ENCODE measurements at places on chromosomes 7 and 10.

- DNase-seq = no peak
Measured at GRCh38 chr7:122412441-122412840, 107.9 kb upstream of the FEZF1 start.

DNA sequence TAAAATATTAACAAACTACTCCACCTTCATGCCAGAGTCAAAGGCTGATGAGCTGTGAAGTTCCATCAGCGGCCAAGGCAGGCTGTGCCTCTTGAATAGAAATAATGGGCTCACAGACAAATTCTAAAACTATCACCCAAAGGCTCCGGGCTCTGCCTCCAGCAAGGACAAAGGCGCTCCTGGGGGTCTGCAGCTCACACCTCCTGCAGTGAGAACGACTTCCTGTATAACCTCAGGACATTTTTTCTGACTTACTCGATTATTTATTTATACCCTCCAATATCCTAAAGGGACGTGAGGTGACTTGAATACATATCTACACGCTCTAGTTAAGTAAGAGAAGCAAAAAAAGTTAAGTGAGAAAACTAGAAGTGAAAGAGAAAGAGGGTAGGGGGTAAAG, 500.7 kb downstream of the CCSER2 start:
- DNase-seq = no peak

DNA sequence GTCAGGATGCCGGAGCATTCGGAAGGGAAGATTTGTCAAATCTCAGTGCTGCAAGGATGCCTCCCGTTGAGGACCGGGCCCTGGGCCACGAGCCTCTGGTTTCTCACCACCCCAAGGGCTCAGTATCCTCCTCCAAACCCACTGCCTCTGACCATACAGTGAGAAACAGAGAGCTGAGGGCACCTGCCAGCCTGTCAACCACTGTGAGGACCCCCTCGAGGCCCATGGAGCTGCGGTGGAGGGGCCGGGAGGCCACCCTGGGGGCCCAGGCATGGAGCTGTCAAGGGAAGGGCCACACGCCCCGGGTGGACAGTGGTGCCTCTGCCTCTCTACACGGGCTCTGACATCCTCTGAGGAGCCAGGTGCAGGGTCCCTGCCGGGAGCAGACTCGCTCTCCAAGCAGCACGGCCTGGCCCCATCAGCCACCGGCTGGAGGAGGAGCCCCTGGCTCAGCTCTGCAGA, 248.0 kb upstream of the TCERG1L start:
- no peak for DNase-seq

DNA sequence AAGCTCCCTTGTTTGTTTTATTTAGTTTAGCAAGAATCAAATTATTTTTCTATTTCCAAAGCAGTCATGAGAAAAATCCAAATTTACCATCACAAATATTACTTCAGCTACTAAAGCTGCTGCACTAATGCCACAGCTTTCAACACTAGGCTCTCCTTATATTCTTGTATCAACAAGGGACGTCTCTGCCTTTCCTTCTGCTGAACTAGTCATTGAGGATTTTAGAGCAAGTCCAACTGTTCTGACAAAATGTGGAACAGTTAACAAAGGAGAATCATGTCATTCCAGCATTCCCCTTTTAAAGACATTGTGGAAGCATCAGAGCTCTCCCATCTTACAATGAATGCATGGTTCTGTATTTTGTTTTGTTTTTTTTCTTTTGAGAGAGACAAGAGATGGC, 28.6 kb downstream of the FAM13C start:
- peak; percentile 69 for DNase-seq

GRCh38 chr7:70421319-70421718, 710.6 kb upstream of the GALNT17 start:
- no peak for DNase-seq

DNA sequence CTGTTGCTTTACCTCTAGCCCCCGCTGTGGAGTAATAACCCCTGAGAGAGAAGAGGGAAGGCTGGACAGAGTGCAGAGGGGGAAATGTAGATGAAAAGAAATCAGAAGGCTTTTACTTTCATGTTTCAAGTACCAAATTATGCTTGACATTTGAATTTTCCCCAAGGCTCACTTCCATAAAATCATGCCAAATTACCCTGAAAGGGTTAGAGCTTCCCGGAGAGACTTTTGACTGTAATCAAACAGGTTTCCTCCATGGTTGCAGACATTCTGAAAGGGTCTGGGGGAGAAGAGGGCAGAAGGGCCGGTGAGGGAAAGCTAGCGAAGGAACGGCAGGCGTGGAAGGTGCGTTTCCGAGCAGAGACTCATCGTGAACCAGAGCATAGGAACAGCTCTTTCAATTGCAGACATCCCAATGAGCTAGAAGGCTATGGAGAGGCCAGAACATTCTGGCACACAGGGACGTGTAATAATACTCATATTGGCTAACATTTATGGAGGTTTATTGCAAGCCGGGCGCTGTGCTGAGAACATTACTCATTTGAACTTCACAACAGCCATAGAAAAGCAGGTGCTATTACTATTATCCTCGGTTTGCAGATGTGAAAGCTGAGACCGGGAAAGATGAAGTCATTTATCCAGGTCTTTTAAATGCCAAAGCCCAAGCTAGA, 620.8 kb upstream of the AUTS2 start:
- peak; percentile 95 for DNase-seq

DNA sequence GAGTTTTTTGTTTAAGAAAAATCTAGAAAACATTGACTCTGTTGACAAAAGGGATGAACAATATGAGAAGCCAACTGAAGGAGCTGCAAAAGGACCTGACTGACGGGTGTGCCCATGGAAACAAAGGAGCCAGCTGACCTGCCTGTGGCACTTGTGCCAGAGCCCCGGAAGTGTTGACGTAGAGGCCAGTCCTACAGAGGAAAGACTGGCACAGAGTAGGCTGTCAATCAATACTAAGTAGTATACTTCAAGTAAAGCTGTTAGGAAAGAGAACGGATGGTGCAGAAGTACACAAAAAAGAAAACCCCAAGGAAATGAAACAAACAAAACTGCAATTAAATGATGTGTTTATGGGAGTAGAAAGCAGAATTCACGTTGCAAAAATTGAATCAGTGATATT, 19.0 kb upstream of the ABI1 start:
- no peak for DNase-seq

GRCh38 chr10:86596266-86596665, 58.1 kb upstream of the OPN4 start:
- DNase-seq = no peak

- no peak for DNase-seq
Measured at GRCh38 chr7:30166155-30166840, 31.5 kb downstream of the MTURN start.

DNA sequence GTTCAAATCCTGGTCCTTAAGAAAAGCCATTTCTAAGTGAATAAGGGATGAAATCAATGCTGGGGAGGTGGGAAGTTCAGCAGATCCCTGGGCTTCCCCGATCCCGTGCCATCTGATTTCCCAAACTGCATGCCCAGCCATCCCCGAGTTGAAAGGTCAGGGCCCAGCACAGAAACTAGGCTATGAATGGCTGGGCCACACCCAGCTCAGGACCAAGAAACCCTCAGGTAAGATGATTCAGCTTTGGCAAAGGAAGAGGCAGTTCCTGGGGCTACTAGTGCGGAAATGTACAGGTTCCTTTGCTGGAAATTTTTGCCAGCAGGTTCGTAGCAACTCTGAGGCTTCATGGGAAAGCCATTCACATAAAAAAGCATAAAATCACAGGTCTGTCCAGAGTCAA, 182.7 kb downstream of the FAM107B start:
- DNase-seq = no peak

DNA sequence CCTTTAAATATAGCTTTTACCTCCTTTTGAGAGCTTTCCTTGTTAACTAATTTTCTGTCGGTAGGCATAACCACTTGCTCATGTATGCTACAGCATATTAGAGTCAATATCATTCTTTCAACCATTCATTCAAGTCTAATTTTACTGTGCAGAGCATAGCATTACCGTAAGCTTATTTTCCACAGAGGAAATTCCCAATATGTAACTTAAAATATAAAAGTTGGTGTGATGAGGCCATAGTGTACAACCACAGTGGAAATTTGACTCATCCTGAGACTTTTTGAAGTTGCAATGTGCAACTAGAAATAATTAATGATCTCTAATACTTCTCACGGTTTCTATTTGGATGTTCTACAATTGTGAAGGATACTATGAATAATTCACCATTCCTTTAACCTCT, 80.6 kb upstream of the KLF6 start:
- DNase-seq = no peak

DNA sequence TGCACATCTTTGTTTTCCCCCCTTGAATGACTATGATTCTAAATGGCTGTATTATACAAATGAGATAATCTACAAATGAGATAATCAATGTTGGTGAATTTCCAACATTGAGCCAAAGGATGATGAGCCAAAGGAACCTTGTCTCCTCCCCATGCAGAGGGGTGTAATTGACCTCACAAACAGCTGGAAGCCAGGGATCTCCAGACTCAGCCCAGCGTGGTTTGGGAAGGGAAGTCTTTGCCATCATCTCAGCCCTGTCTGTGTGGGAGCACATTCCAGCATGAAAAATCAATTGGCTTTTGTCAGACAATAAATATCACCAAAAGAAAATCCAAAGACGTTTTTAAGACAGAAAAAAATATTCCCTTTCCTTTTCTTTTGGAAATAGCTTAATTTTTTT, 271.5 kb upstream of the AOAH start:
- DNase-seq = no peak

GRCh38 chr10:53990799-53991238, 810.2 kb downstream of the PCDH15 start:
- no peak for DNase-seq

GRCh38 chr10:98446661-98447221, at the start of gene HPS1:
Gene HPS1 (minus strand): TSS chr10:98446935. CDS start chr10:98443240, 3,695 bp downstream.
- DNase-seq = peak; percentile 87

DNA sequence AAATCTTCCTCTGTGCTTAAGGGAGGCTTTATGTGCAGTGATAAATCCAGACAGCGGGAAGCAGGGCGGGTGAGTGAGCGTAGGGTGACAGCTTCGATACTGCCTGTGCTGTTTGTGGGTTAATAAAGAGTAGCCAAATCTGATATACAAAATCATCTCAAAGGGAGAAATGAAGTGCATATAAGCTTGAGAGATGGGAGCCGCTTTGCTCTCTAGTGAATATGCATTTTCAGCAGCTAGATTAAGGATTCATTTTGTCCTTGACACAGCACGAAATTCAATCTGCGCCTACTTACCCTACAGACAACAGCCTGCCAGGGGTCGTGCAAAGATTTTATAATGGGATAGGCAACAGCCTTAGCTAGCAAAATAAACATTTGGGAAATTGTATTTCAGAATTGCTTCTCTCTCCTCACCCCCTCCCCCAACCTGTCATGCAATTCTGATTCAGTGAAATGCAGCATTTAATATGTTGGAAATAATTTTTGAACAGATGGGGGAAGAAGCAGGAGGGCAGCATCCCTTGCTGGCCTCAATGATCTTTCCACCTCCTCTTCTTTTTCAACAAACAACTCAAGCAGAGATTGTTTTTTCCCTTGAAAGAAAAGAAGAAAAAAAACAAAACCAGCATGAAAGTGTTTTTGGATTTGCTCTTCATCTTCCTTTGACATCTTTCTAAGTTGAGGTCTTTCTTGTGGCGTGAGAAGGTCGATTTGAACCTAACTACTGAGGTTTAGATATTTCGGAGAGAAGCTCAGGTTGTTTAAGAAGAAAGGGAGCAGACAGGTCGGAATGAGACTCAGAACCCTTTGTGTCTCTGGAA, 117.9 kb downstream of the AOAH start:
- DNase-seq = no peak

- no peak for DNase-seq
Measured at GRCh38 chr7:91866599-91867148, 13.8 kb downstream of the MTERF1 start.

DNA sequence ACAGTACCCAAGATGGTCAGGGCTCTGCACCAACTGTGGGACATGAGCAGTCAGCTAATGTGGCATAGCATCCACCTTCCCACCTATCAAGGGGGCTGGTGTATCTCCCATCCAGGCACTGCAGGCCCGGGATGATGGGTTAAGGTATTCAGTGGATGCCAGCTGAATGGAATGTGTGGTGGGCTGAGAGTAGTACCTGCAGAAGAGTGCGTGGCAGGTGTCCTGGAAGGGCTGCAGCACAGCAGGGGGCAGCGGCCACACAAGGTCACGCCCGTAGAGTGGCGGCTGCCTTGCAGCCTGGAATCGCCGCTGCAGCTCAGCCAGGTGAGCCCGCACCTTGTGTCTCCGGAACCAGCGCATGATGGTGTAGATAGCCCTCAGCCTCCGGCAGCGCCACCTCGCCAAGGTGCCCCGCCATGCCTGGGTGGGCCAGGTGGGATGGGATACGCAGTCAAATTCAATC, 13.3 kb downstream of the MYO1G start:
- DNase-seq = no peak

DNA sequence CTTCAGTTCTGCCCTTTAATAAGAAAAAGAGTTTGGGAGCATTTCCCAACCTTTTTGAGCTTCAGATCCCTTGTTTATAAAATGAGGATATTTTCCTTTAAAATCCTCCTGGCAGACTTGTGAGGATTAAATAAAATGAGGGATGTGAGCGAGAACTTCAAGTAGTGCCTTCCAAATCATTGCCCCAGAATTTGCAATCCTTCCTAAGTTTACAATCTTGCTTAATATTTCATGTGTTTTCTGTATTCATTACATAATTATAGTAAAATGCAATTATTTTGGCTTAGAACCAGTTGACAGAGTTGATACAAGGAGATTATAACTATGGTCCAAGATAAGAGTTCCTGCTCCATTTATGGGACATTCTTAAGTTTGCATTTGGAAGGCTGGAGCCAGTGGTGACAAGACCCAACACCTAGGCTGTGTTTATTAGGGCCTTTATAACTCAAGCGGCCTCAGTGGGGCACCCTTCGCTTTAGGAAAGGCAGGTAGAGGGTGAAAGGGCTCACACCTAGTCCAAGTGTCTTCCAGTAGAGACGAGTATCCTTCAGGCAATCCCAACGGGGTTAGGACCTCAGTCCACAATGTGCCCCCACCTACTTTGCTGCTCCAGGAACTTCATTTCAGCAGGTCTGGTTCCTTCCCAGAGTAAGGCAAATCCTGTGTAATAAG, 317.5 kb downstream of the WDR11 start:
- DNase-seq = no peak

- DNase-seq = no peak
Measured at GRCh38 chr7:47792521-47793121, 155.6 kb downstream of the PKD1L1 start.

GRCh38 chr7:35263396-35263795, 9.5 kb upstream of the TBX20 start:
- no peak for DNase-seq

DNA sequence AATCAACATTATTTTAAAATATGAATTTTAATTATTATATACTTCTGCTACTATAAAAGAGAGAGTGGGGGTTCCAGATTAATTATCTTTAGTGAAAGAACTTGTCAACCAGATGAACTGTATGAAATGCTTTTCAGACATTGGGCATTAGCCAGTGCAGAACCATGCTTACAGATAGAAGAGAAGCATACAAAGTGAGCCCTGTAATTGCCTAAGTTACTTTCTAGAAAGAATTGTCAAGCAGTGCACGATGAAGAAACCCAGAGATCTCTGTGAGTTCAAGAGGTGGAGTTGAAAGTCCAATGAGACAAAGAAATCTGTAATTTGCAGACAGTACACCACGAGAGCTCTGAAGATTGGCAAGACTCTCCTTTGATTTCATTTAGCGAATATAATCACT, 166.7 kb downstream of the CDC14C start:
- no peak for DNase-seq

GRCh38 chr10:1020958-1021357, 4.7 kb downstream of the IDI2 start:
- no peak for DNase-seq

Measured in muscle of leg (tissue), 16 donors.